ENCODE measurements at places on chromosomes 13 and 19.

GRCh38 chr19:15328312-15328711 lies 4.0 kb downstream of the BRD4 start:
- DNase-seq, result no peak

DNA sequence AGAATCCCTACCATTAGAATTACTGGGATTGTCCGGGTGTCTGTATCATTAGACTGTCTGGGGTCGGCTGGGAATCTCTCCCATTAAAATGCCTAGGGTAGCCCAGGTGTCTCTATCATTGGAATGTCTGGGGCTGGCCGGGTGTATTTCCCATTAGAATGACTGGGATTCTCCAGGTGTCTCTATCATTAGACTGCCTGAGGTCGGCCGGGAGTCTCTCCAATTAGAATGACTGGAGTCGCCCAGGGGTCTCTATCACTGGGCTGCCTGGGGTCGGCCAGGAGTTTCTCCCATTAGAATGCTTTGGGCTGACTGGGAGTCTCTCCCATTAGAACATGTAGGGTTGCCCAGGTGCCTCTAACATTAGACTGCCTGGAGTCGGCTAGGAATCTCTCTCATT lies 1560.7 kb downstream of the UQCRFS1 start:
- DNase-seq, result no peak

- DNase-seq, result no peak
Observed at GRCh38 chr13:27120811-27121210, 50.8 kb downstream of the USP12 start.

DNA sequence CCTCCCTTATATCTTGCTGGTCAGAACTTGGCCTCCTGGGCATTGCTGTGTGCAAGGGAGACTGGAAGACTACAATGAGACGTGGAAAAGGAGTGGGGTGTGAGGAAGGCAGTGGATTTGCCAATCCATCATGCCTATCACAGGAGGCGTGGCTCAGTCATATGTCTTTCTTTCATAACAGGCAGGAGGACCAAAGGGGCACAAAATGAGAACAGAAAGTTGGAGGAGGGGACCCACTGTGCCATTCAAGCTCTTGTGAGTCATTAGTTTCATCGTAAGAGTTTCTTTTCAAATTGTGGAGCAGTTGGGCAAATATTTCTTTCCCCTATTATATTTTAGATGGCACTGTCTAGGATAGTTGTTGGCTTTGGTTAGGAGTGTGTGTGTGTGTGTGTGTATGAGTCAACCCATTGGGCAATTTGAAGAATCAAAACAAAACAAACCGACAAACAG lies 471.5 kb downstream of the TSHZ3 start:
- no peak for DNase-seq

DNA sequence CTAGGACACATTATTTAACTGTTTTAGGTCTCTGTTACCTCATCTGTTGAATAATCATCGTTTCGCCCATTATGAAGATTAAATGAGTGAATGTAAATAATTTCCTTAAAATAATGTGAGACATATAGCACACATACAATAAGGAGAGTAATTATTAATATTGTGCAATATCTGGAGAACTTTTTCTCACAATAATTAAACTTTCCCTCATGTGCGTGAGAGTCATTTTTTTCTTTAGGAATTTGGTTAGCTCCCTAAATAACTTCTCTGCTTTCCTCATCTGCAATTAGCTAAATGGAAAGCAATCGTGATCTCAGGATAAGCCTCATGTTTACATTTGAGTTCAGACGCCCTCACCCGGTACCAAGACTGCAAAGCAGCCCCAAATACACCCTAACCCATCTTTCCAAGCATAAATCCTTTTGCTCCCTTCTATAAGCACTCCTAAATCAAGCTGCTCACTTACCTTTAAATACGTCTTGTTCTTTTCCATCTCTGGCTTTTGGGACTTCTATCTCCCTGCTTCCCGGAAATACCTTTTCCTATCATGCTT lies 78.8 kb downstream of the MZT1 start:
- no peak for DNase-seq

GRCh38 chr13:78598966-78599644 lies 4.2 kb downstream of the POU4F1 start:
- DNase-seq, result no peak

DNA sequence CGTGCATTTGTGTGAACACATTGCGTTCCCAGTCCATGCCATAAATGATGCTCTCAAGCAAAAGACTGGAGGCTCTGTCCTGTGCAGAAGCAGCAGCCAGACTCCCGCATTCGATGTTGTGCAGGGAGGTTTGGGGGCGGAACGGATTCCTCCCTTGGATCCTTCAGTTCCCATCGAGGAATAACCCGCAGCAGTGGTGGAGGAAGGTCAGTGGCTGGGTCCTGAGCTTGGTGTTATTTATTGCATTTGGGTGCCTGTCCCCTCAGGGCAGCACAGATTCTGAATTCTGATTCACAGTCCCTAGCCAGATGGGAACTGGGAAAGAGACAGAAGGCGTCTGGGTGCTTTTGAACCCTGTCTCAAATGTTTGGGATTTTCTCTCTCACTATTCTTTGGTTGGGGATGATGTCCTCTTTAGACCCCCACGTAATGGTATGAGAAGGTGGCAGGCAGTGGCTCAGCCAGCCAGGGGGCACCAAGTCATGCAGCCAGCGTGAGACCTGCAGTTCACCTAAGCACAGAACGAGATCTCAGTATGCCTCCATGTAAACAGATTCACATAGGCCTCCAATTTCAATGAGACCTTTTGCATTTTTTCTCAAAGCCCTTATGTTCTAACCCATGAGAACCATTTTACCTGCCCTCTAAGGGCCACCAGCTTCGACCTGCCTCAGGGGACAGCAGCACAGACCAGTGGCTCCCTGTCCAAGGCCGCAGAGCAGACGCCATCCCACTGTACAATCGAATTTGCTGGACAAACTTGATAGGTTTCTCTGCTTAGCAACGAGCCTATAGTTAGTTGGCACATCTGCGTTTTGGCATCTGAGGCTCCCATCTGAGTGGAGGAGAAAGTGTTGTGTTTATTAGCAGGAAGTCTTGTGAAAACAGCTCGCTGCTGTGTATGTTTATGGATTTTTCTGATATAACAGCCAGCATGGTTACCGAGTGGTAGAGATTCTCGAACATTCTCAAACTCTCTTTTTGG lies 17.8 kb downstream of the KCTD15 start:
- no peak for DNase-seq

DNA sequence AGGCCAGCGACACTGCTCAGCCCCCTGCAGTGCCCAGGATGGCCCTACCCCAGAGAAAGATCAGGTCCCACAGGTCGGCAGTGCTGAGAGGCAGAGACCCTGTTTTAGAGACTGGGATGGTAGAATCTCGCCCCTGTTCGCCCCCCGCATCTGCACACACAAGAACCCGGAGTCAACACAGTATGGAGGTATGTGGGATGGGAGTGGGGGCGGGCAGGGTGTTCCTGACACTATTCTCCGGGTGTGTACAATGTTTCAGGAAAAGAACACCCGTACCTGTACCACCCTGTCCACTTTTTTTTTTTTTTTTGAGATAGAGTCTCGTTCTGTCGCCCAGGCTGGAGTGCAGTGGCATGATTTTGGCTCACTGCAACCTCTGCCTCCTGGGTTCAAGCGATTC lies 19.3 kb downstream of the PIP5K1C start:
- no peak for DNase-seq

DNA sequence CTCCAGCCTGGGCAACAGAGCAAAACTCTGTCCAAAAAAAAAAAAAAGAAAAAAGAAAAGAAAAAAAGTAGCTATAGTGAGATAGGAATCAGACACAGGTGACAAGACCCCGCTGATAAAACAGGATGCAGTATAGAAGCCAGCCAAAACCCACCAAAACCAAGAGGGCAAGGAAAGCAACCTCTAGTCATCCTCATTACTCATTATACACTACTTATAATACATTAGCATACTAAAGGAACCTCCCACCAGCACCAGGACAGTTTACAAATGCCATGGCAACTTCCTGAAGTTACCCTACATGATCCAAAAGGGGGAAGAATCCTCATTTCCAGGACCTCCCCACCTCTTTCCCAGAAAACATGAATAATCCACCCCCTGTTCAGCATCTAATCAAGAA lies 35.6 kb upstream of the UBL3 start:
- no peak for DNase-seq

DNA sequence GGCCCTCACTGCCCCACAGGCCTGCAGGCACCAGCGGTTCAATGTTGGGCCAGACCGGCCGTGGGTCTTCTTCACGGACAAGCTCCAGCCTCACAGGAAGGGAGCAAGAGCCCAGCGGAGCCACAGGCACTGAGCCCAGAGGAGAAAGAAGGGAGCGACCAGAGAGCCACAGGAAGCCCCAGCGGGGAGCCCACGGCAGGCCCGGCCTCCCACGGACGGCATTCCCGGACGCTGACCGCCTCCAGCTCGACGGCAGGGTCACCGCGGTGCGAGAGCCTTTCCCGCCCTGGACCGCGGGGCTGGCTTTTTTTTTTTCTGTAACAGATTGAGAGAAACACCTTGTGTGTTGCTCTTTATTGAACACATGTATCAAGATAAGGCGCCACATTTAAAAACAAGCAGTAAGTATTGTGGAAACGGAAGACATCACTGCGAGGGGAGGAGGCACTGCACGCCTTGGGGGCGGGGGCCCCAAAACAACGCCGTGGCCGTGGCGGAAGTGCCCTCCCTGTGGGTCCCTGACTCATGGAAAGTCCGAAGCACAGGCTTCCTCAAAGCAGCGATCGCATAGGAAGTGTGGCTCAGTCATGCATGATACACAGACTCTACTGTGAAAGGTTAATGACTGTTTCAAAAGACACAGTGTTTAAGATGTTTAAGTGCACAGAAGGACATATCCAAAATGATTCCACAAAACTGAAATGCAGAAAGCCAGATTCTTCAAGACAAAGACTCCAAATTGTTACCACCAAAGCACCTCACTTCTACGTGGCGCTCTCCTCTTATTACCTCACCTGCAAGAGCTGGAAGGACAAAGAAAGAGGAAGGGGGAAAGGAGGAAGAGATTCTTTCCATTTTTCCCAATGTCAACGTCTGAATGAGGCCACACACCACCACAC lies 3.5 kb downstream of the RASA3 start:
- peak; percentile 77 for DNase-seq

- no peak for DNase-seq
Observed at GRCh38 chr13:66037096-66037495, 1193.0 kb downstream of the PCDH9 start.

- no peak for DNase-seq
Observed at GRCh38 chr13:32682740-32683139, 96.5 kb downstream of the PDS5B start.

GRCh38 chr19:42496460-42497133 lies 31.7 kb downstream of the CEACAM1 start:
- DNase-seq, result no peak

- no peak for DNase-seq
Observed at GRCh38 chr19:28468701-28469459, 744.1 kb downstream of the UQCRFS1 start.

- DNase-seq, result no peak
Observed at GRCh38 chr13:46672338-46673090, 119.5 kb downstream of the LRCH1 start.

DNA sequence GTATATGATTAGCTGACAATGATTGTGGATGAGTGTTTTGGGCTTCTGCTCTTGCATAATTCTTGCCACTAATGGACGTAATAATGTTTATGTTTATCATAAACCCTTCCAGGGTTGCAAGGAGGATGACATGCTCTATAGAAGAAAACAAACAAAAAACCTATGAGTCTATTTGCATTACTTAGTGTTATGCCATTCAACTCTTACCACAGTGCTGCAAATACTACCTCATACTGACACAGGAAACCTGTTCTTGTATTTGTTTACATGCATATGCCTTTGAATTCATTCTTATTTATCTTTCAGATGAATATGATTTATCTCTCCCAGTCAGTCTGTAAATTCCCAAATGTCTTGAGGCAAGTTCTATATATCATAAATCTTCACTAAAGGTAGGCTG lies 39.6 kb upstream of the FREM2 start:
- no peak for DNase-seq

DNA sequence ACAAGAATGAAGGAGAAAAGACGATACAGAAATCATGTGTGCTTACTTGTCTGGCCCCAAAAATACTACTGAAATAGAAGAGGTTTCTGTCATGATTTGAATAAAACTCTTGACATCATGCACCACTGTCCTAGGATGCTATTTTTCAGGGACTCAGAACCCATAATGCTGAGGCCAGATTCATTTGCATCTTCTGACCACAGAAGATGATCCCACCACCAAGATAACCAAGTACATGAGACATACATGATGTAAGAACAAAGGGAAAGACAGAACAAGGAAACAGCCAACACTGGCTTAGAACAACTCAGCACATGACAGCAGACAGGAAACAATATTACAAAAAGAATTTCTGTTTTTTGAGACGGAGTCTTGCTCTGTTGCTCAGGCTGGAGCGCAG lies 2.5 kb downstream of the ZNF552 start:
- DNase-seq, result no peak

DNA sequence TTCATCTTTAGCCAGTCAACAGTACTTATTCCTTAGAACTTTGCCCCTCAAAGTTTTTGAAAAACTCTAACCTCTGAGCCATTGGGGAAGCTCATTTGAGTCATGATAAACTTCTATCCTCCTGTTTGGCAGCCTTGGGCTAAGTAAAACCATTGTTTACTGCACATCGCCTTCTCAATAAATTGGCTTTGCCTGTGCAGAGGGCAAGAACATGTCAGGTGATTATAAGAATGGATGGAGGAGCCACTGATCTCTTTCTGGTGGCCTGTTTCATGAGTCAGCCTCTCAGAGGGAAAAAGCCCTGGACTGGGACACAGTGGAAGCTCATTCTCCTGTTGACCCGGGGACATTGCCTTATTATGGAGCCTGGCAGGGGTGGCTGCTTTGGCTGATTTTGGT lies 19.4 kb upstream of the PSG4 start:
- no peak for DNase-seq

DNA sequence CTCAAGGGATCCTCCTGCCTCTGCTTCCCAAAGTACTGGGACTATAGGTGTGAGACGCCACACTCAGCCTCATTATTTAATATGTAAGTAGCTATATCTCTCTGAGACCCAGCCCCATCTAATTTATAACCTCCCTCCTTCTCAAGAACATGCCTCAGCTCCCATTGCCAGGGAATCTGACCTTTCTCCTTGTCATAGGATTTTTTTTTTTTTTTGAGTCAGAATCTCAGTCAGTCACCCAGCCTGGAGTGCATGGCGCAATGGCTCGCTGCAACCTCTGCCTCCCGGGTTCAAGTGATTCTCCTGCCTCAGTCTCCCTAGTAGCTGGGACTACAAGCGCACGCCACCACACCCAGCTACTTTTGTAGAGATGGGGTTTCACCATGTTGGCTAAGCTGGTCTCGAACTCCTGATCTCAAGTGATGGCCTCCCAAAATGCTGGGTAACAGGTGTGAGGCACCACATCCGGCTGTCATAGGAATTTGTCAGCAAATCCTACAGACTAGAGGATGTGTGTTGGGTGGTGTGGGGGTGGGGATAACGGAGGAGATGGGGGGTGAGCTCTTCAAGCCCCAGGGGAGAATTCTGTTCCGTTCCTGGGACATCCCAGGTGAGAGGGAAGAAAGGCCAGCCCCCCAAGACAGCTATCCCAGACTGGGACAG lies 5.1 kb upstream of the EPS8L1 start:
- DNase-seq, result no peak

DNA sequence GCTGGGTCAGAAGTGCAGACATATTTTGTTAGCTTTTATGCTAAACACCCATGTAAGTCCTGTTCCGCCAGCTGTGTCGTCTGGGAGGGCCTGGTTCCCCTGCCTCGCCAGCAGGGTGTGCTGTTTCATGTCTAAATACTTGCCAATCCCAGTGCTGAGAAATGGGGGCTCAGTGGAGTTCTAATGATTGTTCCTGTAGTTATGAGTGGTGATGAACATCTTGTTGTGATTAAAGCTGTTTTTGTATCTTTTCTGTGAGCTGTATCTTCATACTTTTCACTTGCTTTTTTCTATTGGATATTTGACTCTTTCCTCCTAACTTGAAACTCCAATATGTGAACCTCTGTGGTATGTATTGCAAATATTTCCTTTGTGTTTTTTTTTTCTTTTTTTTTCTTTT lies 32.7 kb downstream of the KDM4B start:
- no peak for DNase-seq
